D341Med (cell line): ENCODE measurements at places on chromosomes 12 and 14.

GRCh38 chr14:100017553-100017952 lies 47.7 kb upstream of the EVL start:
- DNase-seq = no peak

DNA sequence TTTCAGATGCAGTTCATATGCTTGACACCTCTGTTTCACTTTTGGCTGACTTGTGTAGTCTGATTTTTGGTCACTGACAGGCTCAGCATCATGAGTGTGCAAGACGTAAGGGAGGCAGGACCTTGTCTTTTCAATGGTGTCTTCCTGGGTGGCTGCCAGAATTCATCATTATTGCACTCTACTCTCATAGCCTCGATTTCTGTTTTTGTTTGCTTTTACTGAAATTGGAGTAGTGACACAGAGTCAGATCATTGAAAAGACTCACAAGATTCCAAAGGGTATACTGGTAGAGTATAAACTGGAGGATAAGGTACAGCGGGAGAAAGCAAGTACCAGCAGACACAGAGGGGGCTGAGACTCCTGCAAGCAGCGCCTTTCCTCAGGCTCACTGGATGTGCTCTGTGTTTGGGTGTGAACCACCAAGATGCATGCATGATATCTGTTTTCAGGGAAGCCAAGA lies 126.3 kb upstream of the FGD4 start:
- no peak for DNase-seq

DNA sequence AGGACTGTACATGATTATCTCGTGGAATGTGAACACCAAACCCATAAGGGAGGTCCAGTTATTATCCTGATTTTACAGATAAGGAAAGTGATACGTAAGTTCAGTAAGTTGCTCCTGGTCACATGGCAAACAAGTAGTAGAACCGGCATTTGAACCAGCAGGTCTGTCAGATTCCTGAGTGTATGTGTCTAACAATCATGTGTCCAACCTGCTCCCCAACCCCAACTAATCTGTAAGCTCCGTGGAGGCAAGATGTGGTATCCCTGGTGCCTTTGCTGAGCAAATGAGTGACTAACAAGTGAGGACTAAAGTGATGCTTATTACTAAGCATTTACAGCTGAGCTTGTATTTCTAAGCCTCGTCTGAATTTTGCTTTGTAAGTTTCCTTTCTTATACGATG lies 65.9 kb downstream of the PTPN21 start:
- no peak for DNase-seq

DNA sequence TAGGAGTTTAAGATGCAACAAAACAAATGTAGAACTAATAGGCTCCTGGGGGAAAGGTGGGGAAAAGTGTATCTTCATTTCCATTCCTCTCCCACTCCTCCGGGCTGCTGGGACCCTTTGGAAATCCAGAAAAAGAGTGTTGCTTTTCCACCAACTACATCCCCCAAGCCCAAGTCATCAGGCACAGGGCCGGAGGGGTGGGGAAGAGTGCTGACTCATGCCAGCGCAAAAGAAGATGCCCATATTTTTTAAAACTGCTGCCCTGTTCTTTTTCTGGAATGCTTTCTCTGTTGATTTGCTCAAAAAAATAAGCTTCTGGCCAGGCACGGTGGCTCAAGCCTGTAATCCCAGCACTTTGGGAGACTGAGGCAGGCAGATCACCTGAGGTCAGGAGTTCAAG lies 70.9 kb downstream of the TBK1 start:
- no peak for DNase-seq

DNA sequence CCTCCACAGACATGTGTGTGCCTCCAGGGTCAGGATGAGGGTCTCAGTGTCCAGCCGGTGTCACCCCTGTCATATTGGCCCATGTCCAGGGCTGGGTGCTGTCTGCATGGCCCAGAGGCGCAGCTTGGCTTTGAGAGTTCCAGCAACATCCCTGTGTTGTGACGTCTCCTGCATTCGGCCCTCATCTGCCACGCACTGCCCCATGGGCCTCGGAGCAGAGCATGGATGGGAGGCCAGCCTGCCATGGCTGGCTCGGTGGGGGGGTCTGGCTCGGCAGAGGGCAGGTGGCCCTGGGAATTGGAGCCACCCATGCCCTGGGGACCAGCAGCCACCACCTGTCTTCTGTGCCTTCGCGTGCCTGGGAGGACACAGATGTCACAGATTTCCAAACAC lies 10.8 kb upstream of the TEX22 start:
- peak; percentile 67 for DNase-seq

DNA sequence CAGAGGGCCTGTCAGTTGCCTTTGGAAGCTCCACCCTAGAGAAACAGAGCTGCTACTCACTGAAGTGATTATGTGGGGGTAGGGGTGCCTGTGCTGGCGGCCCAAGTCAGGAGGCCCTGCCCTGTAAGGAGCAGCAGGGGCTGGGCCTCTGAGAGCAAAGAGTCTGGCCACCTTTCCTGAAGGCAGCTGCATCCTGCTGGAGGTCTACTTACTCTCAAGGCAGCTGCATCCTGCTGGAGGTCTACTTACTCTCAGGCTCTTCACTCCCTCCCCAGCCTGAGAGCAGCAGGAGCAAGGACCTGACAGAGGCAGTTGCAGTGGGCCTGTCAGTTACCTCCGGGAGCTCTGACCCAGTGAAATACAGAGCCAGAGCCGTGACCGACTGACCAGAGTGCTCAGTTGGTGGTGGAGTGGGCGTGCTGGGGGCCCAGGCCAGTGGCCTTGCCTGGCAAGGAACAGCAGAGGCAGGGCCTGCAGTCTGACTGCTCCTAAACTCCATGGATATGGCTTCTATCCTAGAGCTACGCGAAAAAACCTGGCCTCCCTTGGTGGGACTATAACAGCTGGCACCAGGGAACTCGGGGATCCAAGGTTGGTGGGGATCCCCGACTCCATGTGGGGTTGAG lies 32.3 kb downstream of the RAD51B start:
- DNase-seq = no peak

DNA sequence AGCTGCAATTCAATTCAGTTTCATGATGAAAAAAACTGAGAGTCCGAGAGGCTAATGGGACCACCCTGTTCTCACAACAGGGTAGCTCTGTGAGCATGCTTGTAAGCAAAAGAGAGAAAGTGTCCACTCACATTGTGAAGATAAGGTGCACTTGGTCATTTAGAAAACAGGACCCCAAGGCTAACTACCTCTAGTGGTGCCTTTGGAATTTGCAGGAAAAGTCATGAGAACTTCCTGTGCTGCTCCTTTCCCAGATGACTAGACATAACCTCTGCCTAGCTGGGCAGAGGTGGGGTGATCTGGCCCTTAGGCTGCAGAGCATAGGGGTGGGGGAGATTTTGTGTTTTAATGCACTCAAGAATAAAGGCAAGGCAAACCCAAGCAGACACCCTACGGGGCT lies 118.9 kb downstream of the STAB2 start:
- DNase-seq = no peak

GRCh38 chr12:95918194-95918993 lies 24.0 kb downstream of the CCDC38 start:
- DNase-seq = peak; percentile 69

GRCh38 chr12:22683131-22683530 lies 58.2 kb downstream of the ETNK1 start:
- no peak for DNase-seq

DNA sequence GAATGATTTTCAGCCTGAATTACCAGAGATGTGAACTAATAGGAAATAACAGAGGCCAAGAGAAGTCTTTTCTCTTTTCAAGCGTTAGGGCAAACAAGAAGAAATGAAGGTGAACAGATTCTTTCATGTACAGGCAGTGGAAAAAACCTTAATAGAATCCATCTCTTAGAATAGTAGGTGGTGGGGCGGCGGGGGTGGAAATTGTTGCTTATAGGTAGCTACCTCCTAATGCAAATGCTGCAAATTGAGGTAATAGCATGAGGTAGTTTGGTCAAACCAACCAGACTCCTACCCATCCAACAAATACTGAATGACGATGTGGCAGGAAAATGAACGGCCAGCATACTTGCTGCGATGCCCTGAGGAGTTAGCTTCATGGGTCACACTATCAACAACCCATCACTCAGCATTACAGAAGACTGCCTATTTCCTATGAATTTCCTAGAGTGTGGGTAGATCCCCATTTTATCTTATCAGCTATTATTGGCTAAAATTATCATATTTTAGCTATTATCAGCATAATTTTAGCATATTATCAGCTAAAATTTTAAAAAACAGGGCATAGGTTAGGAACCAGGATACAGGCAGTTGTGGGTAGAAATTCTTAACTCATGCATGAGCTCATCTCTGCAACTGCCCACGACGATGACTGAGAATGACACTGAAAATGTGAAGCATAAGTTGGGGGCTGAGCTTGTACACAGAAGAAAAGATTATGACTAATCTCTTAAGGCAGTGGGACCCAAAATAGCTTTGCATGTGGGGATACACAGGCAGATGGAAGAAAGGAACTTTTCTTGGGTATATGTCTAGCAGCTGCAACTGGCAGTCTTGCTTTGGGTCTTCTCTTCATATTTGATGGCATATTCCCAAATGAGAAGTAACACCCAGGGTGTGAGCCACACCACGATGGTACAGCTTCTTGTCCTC lies 68.7 kb downstream of the NIN start:
- no peak for DNase-seq

DNA sequence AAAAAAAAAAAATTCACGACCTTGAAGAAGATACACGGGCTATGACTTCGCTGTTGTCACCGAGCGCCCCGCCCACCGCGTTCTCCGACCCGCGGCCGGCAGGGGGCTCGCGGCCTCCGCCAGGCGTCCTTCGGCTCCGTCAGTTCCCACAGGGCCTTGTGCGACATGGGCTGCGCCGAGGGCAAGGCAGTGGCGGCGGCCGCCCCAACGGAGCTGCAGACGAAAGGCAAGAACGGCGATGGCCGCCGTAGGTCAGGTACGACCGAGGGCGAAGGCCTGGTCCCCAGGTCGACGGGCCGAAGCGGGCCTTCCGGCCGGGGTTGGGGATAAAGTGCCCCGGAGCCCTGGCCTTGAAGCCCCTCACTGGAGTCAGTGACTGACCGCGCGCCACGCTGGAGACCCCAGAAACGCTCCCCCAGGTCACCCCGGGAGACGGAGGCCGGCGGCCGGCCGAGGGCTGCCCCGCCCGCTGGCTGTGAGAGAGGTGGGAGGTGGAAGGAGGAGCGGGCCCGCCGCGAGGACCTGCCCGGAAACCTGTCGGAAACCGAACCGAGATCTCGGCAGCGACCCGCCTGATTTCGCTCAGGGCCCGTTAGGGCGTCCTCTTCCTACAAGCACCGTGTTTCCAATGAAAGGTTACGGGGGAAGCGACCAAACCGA lies at the start of gene TXNRD1:
TSS of gene TXNRD1 (plus strand) at position 142 of the 660 bp plus-strand sequence. CDS start at position 166, 24 bp downstream.
- peak; percentile 94 for DNase-seq

DNA sequence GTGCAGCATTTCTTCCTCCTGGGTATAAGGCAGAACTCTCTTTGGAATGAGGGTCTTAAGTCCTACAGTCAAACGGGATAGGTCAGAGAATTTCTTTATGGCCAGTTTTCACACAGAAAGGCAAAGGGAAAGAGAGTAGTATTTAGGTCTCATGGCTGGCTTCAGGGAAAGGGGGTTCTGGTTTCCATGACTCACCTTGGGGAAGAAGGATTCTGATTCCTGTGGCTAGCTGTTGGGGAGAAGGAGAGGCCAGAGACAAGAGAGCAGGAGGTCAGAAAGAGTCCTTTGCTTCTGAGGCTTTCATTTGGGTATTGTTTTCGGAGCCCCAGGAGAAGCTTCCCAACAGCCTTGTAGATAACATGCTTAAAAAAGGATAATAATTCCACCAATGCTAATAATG lies 332.5 kb downstream of the NPAS3 start:
- DNase-seq = no peak

GRCh38 chr12:58341791-58342190 lies 400.4 kb downstream of the ATP23 start:
- DNase-seq = no peak

DNA sequence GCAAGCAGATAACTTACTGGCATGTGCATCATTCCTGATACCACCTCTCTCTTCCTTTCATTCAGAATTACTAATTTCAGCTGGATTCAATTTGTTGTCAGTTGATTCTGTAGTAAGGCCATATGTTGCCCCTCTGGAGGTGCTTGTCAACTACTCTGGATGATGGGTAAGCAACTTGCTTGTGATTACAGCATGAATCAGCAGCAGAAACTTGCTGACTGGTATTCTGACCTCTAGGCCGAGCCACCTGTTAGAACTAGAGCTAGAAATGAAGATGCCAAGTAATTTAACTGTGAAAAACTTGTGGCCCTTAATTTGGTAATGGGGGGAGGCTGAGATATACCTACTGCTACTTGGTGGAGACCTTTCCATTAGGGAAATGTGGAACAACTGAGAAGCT lies 5.1 kb downstream of the RNF10 start:
- DNase-seq = no peak

DNA sequence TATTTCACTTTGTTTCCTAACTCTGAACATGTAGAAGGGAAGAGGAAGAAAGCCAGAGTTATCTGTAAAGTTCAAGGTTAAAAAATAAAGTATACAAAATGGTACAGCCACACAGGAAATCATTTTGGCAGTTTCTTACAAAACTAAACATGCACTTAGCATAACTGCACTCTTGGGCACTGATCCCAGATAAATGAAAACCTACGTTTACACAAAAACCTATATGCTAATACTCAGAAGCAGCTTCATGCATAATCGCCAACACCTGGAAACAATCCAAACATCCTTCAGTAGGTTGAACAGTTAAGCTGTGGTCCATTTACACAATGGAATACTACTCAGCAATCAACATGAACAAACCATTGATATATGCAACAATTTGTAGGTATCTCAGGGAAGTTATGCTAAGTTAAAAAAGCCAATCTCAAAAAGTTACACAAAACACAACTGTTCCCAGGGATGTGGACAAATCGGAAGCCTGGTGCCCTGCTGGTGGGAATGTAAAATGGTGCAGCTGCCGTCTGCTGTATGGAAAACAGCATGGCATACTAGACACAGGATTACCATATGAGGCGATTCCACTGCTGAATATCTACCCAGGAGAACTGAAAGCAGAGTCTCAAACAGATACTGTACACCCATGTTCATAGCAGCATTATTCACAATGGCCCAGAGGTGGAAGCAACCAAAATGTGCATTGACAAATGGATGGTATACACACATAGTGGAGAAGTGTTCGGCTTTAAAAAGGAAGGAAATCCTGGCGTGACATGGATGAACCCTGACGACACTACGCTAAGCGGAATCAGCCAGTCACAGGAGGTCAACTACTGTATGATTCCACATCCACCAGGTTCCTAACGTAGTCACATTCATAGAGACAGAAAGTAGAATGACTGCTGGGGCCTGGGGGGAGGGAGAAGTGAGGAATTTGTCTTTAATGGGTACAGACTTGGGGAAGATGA lies 37.7 kb downstream of the NRDE2 start:
- DNase-seq = no peak

DNA sequence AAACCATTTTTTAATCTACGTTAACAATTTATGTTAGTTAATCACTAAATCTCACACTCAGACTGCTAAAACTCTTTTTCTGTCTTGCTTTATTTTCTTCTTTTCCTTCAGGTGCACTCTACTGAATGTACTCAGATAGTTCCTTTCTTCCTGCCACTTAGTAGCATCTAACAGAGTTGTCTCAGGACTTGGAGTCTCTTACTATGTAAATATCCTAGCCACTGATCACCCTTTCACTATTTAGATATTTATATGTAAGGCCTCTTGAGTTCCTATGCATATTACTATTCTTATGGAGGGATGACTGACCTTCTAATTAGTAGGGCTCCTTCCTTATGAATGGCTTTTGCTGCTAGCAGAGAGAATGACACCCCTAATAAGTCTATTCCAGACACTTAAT lies 586.3 kb downstream of the RERGL start:
- DNase-seq = no peak
